Stimulated activated CD8-positive, alpha-beta memory T cell treated with anti-CD3 and anti-CD28 coated beads, Interleukin-7, amount 100 ng/mL, for 4 hours (primary cell): ENCODE measurements at places on chromosomes 5 and 9.

DNA sequence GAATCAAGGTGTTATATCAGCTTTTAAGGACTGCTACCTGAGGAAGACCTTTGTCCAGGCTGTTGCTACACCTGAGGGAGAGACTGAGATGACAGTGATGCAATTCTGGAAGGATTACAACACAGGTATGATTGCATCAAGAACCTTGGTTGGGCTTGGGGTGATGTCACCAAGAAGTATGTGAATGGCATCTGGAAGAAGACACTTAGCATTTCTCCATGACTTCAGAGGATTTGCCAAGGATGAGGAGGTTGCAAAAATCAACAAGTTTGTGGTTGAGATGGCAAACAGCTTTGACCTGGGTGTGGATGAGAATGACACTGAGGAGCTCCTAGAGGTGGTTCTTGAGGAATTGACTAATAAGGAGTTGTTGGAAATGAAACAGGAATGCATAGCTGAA lies 67.9 kb upstream of the PANK3 start:
- no peak for DNase-seq

DNA sequence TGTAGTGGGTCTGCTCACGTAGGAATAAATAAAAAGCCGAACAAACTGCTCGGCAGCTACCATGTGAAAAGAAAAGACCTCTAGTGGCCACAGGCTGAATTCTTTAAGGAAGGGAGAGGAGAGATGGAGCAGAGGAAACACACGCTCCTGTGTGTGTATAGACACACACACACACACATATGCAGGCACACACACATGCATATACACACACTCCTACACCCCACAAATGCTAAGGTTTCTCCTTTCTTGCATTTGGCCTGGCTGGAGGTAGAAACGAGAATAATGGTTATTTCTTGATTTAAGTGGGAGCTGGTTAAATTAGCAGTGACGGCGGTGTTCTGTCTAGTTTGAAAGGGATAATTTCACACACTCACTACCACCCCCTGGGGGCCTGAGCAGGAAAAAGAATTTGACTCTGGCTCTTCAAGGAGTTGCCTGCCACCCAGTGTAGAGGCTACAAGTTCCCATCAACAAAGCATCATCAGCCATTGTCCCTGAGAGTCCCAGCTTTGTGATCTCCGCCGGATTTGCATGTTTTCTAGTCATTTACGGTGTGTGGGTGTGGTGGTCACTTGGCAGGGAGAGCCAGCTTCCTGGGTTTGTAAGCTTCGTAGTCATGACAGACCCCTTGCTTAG lies at the start of gene INSYN2B:
Gene INSYN2B, minus strand, starts transcription at position 78 of the 636 bp plus-strand sequence. CDS start 96,597 bp downstream, outside the sequence.
- DNase-seq: no peak

DNA sequence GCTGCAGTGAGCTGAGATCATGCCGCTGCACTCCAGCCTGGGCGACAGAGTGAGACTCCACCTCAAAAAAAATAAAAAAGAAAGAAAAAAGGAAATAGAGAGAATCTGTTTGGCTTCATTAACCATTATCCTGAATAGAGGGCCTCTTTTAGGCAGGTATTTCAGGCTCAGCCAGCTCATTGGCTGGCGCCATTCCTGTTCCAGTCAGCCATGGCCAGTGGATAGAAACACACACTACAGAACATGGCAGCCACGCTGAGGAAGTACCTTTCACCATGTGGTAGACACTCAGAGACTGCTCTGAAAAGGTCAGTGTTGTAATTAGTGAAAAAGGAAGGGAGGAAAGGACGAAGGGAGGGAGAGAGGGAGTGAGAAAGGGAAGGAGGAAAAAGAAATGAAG lies 340.0 kb upstream of the ACTBL2 start:
- no peak for DNase-seq

DNA sequence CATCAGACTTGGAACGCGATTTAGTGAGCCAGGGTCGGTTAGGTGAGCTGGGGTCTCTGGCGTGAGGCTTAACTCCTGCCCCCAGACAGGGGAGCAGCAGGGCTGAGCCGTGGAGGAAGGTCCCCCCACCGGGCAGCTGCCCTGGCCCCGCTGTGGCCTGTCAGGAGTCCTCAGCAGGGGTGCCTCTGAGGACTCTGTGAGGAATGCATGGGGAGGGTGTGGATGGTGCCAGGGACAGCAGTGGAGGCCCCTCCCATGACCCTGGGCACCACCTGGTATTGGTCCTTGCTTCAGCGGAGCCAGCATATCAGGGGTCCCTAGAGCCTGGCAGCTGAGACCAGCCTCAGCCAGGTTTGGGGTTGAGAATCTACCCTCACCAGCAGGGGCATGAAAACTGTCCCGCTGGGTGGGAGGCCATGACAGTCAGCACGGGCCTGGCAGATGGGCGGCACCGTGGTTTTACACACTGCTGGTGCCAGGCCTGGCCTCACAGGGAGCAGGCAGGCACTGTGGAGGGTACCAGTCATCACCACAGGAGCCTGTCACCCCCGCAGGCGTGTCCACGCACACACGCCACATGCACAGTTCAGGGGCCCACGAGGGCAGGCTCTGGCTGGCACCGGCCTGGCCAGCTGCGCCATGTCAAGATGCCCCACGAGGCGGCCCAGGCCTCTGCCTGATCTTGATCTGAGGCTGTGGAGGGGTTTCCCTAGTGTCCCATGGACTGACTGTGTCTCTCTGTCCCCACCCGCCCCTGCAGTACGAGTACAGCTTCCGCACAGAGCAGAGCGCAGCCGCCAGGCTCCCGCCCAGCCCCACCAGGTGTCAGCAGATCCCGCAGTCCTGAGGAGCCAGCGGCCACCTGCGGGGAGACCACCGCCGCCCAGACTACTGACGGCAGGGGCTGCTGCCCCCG lies 111.1 kb upstream of the LMX1B start:
- DNase-seq: no peak

DNA sequence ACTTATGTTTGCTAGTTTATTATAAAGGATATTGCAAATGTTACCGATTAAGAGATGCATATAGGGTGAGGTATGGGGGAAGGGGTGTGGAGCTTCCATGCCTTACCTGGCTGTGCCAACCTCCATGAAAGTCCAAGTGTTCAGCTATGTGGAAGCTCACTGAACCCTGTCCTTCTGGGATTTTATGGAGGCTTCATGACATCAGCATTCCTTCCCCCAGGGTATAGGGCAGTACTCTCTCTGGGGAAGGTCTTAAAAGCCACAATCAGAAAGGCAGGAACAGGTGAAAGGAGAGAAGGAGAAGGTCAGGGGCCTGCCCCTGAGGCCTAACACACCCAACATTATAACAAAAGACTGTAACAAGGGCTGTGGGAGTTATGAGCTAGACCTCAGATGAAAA lies 592.6 kb downstream of the PDE4D start:
- no peak for DNase-seq

DNA sequence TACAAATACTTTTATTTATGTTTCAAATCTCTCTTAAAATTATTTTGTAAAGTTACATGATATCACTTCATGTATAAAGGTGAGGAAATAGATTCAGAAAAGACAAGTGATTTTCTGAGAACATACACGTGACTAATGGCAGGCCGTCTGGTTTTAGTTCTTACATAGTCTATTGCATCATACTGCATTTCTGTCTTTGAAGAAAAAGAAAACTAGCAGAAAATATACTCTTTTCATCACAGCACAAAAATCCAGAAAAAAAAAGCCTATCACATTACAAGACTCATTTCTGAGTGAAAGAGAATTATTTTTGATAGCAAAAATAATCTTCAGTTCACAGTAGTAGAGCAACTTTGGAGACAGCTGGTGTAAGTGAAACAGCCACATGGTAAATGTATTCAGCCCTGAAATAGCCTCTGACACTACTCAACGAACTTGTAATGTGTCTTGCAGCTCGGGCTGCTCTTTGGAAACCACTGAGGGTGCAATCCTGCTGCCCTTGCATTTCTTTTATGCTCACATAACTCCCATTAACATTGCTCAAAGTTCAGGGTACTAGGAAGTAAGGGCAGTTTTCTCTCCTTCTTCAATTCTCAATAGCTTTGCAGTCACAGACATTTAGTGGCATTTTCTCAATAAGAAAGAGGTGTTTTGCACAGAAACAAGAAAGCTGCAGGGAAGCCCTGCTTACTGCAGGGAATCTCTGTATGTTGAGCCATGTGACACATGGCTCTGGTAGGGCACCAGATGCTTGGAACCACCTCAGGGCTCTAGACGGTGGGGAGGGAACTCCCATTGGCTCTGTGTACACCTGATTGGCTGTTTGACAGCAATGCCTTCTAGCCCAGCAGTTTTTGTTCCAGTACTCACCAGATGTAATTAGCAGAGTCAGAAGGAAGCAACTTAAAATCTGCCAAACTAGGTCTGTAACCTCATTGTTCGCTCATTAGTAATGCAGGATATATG lies 845.3 kb upstream of the PTPRD start:
- DNase-seq: no peak

GRCh38 chr5:145236127-145236526 lies 599.0 kb downstream of the PRELID2 start:
- no peak for DNase-seq

DNA sequence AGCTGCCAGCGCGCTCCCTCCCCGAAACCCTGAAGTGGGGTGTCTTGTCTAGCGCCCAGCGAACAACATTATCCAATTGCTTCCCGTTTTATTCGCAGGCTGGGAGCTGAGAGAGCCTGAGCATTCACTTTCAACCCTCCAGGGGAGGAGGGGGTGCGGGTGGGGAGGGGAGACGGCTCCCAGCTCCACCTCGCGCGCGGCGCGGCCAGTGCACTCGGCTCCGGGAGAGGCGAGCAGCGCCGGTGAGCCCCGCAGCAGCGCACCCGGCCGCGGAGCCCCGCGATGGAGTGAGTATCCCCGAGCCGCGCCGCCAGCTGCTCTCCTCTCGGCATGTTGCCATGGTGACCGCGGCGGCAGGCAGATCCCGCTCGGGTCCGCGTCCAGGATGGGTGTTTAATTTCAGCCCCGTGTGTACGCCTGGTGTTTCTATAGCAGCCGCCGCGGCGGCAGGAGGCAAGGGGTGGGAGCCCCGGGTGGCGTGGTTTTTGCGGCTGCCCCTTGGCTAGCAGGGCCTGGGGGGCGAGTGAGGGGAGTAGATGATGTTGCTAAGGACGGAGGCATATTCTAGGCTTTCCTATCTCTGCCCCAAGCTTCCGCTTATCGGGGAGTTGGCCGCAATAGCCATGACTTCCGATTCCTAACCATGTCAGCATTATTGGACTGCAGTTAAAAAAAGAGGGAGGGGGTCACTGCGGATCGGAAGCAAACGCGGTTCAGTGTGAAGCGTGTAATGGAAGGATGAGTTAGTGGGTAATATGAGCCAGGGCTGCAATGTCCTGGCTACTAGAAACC lies 139.2 kb upstream of the PALM2AKAP2 start:
- no peak for DNase-seq

GRCh38 chr5:151037561-151038411 lies 17.4 kb downstream of the GPX3 start:
- DNase-seq: no peak

GRCh38 chr5:112186401-112186990 lies 232.6 kb downstream of the EPB41L4A start:
- no peak for DNase-seq

GRCh38 chr5:129067745-129068144 lies 26.8 kb upstream of the ISOC1 start:
- no peak for DNase-seq

DNA sequence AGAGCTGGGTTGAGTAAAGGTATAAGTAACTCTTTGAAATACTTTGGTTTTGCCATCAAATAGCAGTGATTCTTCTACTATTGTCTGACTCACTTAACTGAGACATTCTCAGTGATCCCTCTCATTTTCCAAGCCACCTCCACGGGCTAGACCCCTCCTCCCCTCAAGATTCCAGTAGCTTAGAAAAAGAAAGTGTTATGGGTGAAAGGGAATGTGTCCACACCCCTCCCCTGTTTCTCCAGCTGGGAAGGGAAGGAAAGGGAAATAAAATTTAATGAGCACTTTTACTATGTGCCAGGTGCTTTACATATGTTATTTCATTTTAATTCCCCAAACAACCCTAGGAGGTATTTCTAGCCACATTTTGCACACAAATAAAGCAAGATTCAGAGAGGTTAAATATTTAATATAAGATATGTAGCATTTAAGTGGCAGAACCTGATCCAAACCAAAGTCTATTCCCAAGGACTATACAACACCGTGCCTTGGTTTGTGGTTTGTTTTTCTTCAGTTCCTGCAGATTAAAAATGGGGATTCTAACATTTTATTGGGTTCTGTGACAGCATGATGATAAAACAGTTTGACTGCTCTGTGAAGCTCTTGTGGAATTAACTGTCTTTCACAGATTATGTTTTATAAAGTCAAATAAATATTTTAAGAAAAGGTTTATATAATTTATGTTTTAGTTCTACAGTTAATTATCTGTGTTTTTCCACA lies 135.9 kb downstream of the ZSWIM6 start:
- no peak for DNase-seq

GRCh38 chr5:143752165-143752850 lies 59.7 kb upstream of the HMHB1 start:
- no peak for DNase-seq

DNA sequence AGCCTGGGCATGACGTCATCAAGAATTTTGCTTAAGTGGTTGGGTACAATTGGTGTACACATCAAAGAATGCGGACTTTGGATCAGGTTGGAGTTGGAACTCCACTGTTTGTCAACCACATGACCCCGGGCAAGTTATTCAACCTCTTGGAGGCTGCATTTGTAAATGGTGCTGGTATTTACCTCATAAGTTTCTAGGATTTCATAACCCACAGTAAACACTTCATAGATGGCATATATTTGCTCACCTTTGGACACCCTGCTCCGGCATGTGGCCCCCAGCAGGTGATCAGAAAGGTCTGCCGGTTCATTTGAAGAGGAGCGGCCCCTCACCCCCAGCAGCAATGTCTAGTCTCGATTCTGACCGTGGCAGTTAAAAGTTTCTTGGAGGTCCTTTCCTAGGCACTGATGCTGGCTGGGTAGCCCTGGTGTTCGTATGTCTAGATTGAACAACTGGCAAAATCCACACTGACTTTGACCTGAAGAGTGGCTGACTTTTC lies 60.6 kb downstream of the IL6ST start:
- no peak for DNase-seq

DNA sequence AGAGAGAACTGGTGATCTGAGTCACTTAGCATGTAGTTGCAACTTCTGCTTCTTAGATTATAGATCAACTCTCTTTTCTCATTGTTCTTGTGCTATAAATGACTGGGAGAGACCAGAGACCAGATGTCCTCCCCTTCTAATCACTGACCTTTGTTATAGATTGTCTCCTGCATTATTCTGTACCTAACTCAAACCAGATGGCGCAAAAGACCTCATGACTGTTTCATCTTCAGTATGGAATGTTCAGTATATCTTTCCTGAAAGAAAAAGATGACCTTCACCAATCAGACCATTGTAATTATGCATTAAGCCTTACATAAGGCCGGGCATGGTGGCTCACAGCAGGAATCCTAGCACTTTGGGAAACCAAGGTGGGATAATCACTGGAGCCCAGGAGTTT lies 30.5 kb upstream of the ADAM19 start:
- no peak for DNase-seq
